ENCODE measurements at places on chromosomes 2 and 18.

DNA sequence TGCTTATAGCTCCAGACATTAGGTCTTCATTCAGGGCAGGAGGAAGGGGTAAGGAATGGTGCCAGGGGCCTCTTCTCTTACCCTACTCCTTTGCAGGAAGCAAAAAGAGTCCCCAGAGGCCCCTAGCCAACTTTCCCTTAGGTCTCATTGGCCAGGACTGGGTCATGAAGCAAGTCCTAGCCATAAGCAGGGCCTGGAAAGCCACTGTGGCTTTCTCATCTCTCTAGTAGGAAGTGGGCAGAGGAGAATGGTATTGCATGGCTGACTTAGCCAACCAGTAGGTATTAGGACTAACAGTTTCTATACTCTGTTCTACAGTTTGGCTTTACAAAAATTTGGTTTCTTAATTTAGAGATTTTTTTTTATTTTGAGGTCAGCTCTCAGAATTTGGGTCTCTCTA lies 4.8 kb downstream of the FAM228A start:
- DNase-seq: no peak

GRCh38 chr2:84251651-84252302 lies 207.3 kb downstream of the SUCLG1 start:
- DNase-seq: no peak

- DNase-seq: no peak
These were observed 45.3 kb downstream of the CD28 start for GRCh38 chr2:203751685-203752271.

- DNase-seq: no peak
These were observed 157.1 kb upstream of the SCN7A start for GRCh38 chr2:166651080-166651675.

GRCh38 chr18:58412844-58413666 lies 215.8 kb downstream of the ALPK2 start:
- no peak for DNase-seq
